ENCODE measurements at places on chromosomes 5 and 9. TPM values are rescaled to one million over a fixed set of nuclear protein-coding genes. Genes with fewer than 3 reads are reported as not detected.

PRR7 gene
- 11.7 TPM for total RNA-seq

DNA sequence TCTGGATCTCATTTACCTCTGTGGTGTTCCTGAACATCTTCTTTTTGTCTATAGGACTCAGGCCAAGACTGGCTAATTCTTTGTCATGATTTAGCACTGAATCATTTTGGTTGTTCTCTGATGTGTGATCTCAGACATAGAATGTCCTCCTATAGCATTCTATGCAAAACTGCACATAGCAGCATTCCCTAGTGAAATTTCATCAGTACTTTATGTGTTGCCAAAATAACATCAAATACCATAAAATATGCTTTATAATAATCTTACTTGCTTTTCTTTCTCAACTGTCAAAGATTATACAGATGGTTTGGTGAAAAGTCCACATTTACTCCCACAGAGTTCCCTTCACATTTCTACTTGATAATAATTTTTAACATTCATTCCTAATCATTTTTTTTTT is 115.7 kb upstream of the MPDZ start:
- H3K27me3 ChIP-seq, result no peaks in the 10 kb centered on the region
- DNase-seq, result no peak
- no peak overlapping the region for H3K27ac ChIP-seq
- H3K4me1 ChIP-seq, result peaks cover 3% of the 10 kb centered on the region
- H3K4me3 ChIP-seq, result no peak overlapping the region

DNA sequence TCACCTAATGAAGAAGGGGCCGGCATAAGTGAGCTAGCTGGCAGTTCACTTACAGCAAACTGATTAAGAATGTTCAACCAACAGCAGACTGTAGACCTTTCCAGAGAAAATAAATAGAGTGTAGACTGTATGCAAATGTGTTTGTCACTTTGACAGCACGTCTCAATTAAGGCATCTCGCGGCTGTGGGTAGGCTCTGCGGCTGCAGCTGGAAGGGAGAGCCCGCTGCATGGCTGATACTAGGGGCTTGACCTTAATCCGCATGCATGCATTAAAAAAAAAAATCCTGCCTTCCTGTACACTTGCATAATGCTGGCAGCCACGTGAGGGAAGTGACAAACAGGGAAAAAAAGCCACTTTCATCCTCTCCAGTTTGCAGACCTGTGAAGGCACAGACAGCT is 82.3 kb downstream of the CRB2 start:
- no peaks in the 10 kb centered on the region for H3K36me3 ChIP-seq
- H3K4me1 ChIP-seq, result peaks cover 56% of the 10 kb centered on the region
- H3K27ac ChIP-seq, result peak overlapping the region; percentile 94
- DNase-seq, result no peak

- peaks cover 28% of the 10 kb centered on the region for H3K4me1 ChIP-seq
- H3K36me3 ChIP-seq, result no peaks in the 10 kb centered on the region
- no peaks in the 10 kb centered on the region for H3K27me3 ChIP-seq
- H3K27ac ChIP-seq, result no peak overlapping the region
- H3K4me3 ChIP-seq, result no peak overlapping the region
Observed at GRCh38 chr5:163177971-163178370, 259.4 kb upstream of the CCNG1 start.

DNA sequence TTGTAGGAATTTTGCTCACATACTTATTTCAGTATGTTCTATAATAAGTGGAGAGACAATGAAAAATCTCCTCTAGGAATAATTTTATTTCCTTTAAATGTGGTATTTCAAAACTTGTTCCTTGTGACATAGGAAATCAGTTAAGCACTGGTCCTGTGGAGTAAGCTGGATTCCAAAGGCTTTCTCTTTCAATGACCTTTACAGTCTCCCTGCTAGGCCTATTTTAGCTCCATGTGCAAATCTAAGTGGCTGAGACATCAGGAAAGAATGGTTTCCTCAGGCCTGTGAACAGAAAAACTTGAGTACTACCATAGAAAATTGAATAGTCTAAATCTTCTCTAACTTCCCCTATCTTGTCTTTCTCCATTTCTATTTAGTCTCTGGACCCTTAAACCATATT is 514.2 kb upstream of the TLE4 start:
- H3K27ac ChIP-seq, result no peak overlapping the region
- peaks cover 3% of the 10 kb centered on the region for H3K27me3 ChIP-seq
- no peak for DNase-seq
- no peaks in the 10 kb centered on the region for H3K4me1 ChIP-seq
